NCI-H1436 treated with DMSO at 0.1 percent for 48 hours (cell line): ENCODE measurements at places on chromosomes 5 and 9.
A peak's percentile ranks its signal among the peaks of the same experiment; 100 is the strongest.

GRCh38 chr5:161535762-161536161, 10.8 kb downstream of the GABRB2 start:
- no peak for DNase-seq

DNA sequence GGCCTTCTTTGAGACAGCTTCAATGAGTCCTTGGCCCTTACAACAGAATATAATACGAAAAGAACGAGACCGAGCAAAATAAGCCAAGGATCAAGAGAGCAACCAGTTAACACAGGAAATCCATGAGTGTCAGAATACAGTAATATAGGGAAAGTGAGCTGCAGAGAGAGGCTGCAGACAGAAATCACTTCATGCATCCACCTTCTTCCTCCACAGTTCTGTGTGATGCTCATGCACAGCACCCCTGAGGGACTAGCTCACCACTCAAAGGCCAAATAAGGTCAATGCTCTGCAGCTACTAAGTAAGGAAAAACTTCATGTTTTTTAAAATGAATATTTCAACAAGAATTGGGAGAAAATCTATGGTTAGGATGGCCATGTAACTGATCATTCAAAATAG, 257.1 kb downstream of the MCTP1 start:
- DNase-seq = no peak

- DNase-seq = peak; percentile 88
Observed at GRCh38 chr9:105064248-105065097, 136.5 kb upstream of the ABCA1 start.

GRCh38 chr5:59051951-59052350, 469.1 kb downstream of the RAB3C start:
- DNase-seq = no peak

GRCh38 chr5:10858945-10859344, 97.9 kb upstream of the DAP start:
- no peak for DNase-seq

- DNase-seq = no peak
Observed at GRCh38 chr9:36142510-36143244, 6.1 kb downstream of the GLIPR2 start.

DNA sequence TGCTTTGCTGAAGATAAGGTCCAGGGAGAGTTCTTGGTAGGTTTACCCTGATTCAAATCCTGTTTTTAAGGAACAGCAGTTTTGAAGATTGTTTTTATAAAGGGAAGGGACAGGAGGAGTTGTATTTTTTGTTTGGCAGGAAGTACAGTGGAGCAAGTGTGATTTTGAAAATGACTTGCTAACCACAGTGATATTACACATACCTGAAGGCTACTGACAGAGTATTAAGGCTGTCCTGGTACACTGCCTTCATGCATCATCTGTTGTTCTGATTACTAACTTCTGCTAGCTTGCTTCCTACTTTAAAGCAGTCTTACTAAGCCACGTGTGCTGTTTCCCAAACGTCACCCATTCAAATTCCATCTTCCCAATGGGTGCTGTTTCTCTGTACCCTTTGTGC, 559.5 kb upstream of the SGCD start:
- DNase-seq = no peak

DNA sequence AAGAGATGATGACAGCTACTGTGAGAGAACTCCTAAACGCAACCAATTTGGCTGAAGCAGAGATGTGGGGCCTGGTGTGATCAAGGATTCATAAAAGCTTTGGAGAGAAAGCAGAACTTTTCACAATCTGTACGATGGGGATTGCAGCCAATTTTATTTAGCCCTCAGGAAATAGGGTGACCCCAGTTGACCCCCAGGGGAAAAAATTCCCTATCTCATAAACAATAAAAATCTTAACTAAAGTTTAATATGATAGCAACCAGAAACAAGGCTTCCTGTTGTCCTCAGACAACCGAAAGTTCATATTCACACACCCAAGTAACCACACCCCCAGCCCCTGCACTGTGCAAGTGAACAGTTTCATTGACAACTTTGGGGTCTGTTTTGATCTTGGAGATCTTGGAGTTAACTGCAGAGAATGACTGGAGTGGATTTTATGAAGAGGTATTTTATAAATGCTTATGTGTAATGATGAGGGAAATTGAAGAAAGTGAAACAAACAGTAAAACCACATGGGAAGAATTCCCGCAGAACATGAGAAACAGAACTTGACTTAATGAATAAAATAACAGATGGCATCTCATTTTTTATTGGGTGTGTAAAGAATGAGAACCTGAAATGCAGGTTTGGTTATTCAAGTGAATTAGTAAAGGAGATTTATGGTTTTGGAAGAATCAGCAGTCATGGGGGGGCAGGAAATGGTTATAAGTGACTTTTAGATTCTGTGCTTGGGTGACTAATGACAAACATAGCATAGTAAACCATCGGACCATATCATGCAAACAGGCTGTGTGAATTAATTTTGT, 94.5 kb downstream of the PDE4D start:
- DNase-seq = no peak

DNA sequence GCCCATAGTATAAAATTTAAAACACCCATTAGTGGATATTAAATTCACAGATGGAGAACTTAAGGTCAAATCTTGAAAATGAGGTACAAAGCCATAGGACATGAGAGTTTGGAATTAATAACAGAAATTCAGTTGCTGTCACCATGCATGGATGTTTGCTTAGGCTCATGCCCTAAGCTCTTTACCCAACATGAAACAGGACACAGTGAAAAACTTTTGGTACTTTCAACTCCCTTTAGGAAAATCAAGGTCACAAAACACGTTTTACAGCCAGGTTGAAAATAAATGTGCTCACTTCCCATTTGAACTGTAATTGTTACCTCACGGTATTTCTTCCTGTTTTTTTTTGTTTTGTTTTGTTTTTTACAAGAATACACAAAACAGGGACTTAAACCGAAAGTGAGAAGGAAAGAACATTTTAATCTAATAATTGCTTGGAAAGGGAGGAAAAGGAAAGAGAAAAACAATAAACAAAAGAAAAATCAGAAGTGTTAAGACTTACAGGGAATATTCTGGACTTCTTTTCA, 6.1 kb upstream of the TOPORS start:
- DNase-seq = no peak

GRCh38 chr5:52580921-52581320, 206.8 kb upstream of the ITGA1 start:
- no peak for DNase-seq

DNA sequence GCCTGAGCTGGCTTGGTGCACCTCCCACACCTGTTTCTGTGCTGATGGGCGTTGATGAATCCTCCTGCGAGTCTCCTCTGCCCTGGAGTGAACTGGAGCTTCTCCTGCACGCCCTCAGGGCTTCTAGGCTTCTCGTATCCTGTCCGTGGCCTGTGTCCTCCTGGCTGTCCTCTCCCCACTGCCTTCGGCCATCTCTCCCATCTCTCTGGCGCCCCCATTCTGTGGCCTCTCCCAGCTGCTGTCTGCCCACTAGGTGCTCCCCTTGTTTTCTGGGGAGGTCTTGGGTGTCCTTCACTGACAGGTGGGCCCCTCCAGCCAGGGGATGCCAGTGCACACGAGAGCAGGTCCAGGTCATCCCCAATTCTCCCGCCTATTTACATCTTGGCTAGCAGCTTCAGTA, 28.8 kb downstream of the AHRR start:
- no peak for DNase-seq

DNA sequence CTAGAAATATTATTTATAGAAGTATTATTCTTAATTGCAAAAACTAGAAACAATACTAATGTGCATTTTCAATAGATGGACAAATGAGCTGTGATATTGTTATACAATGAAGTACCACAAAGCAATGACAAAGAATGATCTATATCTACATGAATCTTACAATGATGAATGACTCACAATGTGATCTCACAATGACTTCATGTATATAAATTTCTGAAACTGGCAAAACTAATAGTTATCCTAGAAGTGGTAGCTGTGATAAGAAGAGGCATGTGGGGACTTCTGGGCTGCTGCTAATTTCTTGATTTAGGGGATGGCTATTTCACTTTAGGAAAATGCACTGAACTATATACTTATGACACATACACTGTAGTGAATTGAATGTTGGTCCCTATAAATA, 396.0 kb upstream of the ZNF608 start:
- no peak for DNase-seq

- DNase-seq = no peak
Observed at GRCh38 chr9:110069326-110070248, 138.4 kb downstream of the C9orf152 start.

DNA sequence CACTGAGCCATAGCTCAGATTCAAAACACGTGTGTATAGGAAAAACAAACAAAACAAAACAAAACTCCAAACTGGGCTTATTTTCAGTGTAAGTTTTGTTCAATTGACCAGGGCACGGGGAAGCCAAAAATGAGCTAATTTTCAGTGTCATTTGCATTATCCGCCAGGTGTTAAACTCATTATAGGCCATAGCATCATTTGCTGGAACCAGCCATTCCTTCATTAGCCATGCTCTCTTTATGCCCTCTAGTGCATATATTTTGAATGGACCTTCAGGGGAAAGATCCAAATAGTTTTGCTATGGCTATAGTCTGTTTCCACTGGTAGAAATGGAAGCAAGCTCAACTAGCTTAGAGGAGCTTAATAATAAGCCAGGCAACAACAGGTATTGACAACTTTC, 1205.2 kb upstream of the DMAC1 start:
- no peak for DNase-seq

- no peak for DNase-seq
Observed at GRCh38 chr5:150553402-150553801, 45.5 kb downstream of the NDST1 start.

DNA sequence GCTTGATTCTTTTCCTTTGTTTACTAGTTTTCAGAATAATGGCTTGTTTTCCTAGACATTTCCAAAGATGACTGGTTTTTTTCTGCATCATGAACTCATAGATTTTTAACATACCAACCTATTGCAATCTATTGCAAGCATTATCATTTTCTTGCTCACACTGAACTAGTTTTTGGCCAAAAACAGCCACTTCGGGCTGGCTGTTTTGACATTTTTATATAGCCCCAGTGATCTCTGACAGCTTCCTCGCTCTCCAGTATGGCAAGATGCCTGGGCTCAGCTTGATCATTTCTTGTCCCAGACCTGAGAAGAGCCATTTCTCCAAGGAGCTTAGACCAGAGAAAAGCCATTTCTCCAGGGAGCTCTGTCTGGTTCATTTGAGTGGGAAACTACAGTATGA, 94.3 kb upstream of the MAMDC2 start:
- no peak for DNase-seq

- DNase-seq = no peak
Observed at GRCh38 chr9:15278091-15278687, 28.8 kb downstream of the TTC39B start.
